ENCODE measurements at places on chromosomes 12 and 14. TPM values are rescaled to one million over a fixed set of nuclear protein-coding genes. Genes with fewer than 3 reads are reported as not detected.

DNA sequence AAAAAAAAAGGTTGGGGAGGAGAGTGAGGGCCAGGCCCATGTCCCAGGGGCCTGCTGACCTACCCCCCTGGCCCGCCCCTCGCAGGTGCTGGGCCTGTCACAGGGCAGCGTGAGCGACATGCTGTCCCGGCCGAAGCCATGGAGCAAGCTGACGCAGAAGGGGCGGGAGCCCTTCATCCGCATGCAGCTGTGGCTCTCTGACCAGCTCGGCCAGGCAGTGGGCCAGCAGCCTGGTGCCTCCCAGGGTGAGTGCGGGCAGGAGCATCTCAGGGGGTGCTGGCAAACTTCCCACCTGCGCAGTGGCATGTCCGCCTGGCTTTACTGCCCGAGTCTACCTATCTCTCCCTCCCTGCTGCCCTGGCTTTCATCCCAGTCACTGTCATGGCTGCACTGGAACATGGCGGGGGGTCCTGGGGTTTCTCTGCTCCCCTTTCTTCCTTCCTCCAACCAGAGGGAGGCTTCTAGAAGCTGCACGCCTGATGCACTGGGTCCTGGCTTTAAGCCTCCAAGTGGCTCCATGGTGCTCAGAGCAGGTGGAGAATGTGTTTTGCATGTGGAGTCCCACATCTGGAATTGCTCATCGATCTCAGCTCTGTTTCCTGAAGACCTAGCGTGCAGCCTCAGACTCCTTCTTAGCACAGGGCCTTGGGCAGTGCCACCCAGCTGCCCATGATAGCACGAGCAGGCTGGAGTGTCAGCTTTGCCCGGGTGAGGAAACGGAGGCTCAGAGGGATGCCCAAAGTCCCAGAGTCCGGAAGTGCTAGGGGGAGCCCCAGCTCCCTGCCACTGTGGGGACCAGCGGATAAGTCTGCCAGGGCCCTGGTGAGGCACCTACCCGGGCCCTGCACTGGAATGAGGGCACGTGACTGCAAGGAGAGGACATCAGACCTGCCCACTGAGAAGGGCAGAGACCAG, 46.3 kb downstream of the PHETA1 start:
- DNase-seq = peak; percentile 85

DNA sequence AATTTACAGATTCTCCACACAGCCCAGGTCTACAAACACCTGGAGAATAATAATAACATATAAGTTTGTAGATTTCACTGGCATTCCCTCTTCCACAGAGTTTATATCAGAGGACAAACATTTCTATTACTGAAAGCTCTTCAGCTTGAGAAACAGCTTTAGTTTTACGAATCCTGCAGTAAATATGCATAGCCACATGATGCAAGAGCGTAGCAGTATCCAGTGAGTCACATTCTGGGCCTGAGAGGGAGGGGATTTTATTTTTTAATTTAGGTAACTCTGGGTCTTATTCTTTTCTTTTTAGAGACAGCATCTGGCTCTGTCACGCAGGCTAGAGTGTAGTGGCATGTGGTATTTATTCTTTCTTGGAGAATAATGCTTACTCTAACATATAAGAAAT, 1002.8 kb downstream of the TRHDE start:
- DNase-seq = no peak

DNA sequence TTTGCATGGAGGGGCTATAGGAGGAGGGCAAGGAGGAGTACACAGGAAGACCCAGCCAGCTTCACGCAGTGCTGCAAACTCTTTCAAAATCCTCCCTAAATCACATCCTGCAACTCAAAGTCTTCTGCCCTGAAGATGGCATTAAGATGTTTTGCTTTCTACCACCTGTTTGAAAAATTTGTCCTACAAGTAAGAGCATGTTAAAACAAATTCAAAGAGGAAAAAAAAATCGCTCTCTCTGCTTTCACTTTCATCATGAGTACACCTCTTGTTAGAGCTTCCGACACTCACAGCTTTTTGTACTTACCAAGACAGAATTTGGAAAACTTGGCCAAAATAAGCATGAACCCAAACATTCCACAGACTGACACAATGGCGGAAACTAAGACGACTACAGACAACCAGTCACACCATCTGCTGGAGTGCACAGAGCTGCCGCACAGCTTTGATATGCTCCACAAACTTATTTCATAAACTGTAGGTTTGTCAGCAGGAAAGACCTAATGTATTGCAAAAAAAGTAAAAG, 21.3 kb downstream of the GCH1 start:
- DNase-seq = peak; percentile 55

- no peak for DNase-seq
Measured at GRCh38 chr14:92558319-92558718, 44.7 kb downstream of the RIN3 start.

- peak; percentile 24 for DNase-seq
Measured at GRCh38 chr12:121767525-121768016, 25.9 kb downstream of the RHOF start.

- peak; percentile 85 for DNase-seq
Measured at GRCh38 chr12:46268583-46269428, at the start of gene SLC38A1. Gene SLC38A1 (minus strand): TSS chr12:46269043. CDS start chr12:46239800, 29,243 bp downstream.

GRCh38 chr12:57455374-57456144, 452 bp downstream of the INHBE start:
- peak; percentile 79 for DNase-seq

- DNase-seq = peak; percentile 94
Measured at GRCh38 chr12:47876440-47876960, 28.3 kb downstream of the VDR start.

DNA sequence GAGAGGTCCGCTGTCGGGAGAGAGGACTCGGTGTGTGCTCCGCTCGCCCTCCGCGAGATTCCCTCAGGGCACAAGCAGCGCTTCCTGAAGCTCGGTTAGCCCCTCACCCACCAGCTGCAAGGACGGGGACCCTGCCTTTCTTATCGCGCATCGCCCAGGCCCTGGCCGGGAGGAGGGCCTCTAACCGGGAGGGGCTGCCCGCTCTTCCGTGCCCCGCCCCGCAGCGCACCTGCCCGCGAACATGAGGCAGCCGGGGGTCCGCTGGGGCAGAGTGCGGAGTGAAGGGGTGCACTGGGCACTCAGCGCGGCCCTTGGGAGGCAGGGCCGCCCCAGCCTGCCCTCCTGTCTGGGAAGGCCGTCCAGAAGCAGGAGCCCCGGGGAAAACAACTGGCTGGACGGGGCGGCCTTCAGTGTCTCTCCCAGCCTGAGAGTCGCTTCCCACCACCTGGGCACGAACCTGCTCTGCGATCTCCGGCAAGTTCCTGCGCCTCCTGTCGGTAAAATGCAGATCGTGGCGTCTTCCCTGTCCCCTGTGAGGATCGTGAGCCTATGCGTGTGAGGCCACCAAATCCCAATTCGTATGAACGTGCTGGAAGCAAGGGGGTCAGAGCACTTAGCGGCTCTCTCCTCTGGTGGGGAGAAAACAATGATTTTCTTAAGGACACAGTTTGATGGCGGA, 28.0 kb upstream of the ADIPOR2 start:
- DNase-seq = no peak

- DNase-seq = no peak
Measured at GRCh38 chr12:6494968-6495367, 1.1 kb downstream of the NCAPD2 start.

DNA sequence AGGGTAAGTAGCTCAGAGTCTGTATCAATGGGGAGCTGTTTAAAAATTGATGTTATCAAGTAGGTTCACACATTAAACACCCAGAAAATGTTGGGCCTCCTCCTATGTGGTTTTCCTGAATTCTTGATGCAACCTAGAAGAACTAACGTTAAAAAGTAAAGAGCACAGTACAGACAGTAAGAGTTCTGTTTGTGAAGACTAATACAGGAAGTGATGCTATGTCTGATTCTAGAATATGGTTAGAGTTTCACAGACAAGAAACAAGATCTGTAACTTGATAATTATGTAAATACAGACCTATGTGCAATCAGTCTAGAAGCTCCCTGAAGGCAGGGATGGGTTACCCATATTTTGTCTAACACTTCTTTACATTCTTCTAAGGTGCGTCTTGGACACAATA, 214.9 kb upstream of the BTG1 start:
- no peak for DNase-seq

- no peak for DNase-seq
Measured at GRCh38 chr12:99704036-99704435, 56.5 kb downstream of the GARIN6 start.

DNA sequence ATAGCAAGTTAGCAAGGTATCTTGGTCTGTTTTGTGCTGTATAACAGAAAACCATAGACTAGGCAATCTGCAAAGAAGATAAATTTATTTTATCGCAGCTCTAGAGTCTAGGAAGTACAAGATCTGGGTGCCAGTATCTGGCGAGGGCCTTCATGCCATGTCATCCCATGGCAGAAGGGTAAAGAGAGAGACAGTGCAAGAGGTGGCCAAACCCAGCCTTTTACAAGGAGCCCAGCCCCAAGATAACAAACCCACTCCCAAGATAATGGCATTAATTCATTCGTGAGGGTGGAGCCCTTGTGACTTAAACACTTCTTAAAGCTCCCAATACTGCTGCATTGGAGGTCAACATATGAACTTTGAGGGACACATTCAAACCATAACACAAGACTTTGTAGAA, 16.9 kb downstream of the RPS29 start:
- DNase-seq = no peak

- DNase-seq = peak; percentile 52
Measured at GRCh38 chr12:121095544-121096198, 37.0 kb upstream of the P2RX7 start.

GRCh38 chr12:68175557-68176061, 16.1 kb upstream of the IFNG start:
- no peak for DNase-seq

Gene GPR65
- total RNA-seq = 0.05 TPM

Gene SERPINA9
- not detected for total RNA-seq

Gene SNRPF
- total RNA-seq = 9.4 TPM

Data from myocyte (in vitro differentiated cells).